ENCODE measurements at places on chromosomes 5 and 9.

DNA sequence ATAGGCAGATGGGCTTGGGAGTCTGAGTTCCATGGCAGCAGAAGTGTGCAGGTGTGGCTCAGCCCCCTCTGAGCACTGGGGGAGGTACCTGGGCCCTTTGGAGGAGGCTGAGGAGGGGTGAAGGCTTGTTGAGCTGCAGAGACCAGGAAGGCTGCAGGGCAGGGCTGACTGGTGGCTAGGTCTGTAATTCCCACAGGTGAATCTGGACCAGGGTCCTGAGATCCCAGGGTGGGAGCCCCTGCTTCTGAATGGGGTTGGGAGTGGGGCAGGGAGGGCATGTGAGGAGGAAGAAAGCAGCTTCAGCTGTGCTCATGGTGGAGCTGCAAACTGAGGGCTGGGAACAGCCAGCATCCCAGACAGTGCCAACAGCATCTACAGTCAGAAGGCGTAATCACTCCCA, 111.1 kb downstream of the CACNA1B start:
- DNase-seq = no peak

- no peak for DNase-seq
These were observed 331.8 kb downstream of the NDUFS4 start for GRCh38 chr5:53892224-53892623.

DNA sequence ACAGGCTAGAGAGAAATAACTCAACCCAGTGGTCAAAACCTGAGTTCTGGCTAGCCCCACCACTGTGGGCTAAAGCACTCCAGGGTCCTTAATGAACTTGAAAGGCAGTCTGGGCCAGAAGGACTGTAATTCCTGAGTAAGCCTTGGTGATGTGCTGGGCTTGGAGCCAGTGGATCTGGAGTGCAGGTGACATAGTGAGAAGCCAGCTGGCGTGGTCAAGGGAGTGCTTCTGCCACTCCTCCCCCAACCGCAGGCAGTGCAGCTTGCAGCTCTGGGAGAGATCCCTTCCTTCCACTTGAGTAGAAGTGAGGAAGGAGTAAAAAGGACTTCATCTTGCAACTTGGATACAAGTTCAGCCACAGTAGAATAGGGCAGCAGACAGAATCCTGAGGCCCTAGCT, 424.0 kb downstream of the CDH18 start:
- no peak for DNase-seq

GRCh38 chr5:56523790-56524575, 290.9 kb upstream of the ANKRD55 start:
- DNase-seq = no peak

- DNase-seq = no peak
These were observed 40.6 kb downstream of the SH3PXD2B start for GRCh38 chr5:172413601-172414171.

DNA sequence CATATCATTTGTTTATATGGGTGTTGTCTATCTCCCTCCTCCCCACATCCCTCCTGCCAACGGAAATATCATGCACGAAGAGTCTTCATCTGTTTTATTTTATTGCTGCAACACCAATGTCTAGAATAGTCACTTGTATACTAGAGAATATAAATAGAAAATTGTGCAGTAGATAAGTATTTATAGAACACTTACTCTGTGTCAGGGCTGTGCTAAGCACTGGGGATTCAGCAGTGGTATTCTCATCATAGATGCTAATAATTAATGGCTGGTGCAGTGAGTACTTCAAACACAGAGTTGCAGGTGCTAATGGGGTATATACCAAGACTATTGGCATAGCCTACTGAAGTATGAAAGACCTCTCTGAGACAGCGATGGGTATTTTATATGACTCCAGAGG, 353.5 kb upstream of the CDH6 start:
- no peak for DNase-seq

- no peak for DNase-seq
These were observed 125.4 kb downstream of the ATPSCKMT start for GRCh38 chr5:10124287-10124686.

DNA sequence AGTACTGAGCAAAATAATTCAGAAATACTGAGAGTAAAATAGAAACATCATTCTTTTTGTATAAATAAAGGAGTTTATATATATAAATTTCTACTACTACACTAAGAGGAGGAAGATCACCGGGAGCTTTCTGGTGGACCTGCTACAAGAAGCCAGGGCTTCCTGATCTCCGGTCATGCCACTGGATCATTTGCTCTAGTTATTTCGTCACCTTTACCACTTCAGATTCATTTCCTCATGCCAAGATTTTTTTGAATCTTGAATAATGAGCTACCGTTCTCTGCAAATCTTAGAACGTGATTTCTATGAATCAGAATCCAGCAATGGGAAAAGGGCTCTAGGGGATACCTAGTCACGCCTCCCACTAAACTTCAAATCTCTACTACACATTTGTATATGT, 51.9 kb upstream of the TBC1D9B start:
- DNase-seq = no peak

DNA sequence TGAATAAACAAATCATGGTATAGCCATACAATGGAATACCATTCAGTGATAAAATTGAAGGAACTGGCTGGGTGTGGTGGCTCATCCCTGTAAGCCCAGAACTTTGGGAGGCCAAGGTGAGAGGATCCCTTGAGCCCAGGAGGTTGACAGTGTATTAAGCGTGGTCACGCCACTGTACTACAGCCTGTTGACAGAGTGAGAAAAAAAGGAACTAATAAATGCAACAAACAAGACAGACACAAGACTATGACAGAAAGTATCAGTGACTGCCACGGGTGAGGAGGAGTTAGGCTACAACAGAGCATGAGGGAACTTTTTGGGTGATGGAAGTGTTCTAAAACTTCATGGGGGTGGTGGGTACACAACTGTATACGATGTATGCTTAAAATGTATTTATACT, 2.2 kb downstream of the FNIP1 start:
- DNase-seq = no peak

DNA sequence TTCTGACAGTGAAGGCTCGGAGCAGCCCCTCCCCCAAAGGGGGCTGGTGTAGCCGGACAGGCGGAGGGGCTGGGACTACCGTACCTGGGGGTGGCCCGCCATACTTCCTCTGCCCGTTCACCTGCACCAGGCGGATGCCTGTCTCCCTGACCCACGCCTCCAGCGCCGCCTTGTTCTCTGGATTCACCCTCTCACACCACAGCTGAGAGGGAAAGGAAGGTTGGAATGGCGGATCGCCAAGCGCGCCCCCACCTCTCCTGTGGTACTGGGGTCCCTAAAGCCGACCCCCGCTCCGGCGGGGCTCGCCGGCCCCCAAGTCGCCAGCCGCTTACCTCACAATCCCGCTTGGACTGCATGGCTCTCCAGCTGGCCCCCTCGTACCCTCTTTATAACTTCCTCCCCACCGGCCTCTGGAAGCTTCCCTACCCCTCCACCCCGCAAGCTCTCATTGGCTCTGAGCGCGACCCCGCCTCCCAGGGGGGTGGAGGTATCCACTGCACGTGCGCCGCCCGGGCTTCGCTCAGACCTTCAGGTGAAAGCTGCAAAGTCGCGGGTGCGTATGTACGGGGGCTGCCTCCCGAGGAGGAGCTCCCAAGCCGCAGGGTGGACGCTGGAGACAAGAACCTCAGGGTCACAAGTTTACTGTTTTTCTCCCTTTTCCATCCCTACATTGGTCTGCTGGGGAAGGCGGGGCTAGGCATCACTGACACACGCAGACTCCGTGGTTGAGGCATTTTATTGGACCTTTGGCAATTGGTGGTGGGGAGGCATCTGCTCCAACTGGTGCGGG, at the start of gene DND1:
TSS of gene DND1 (minus strand) at position 390 of the 790 bp plus-strand sequence. CDS start at position 356, 34 bp downstream.
- DNase-seq = no peak

GRCh38 chr5:54317511-54318260, 7.3 kb upstream of the ARL15 start:
- no peak for DNase-seq
